ENCODE measurements at places on chromosomes 4 and X. TPM values are rescaled to one million over a fixed set of nuclear protein-coding genes. Genes with fewer than 3 reads are reported as not detected.

GRCh38 chr4:123555807-123556273 lies 159.2 kb downstream of the SPRY1 start:
- H3K4me3 ChIP-seq: no peak overlapping the region
- H3K36me3 ChIP-seq: no peaks in the 10 kb centered on the region
- peaks cover 3% of the 10 kb centered on the region for H3K4me1 ChIP-seq
- no peak for DNase-seq
- peaks cover 12% of the 10 kb centered on the region for H3K27me3 ChIP-seq

- H3K27me3 ChIP-seq: peaks cover 6% of the 10 kb centered on the region
- no peak overlapping the region for H3K27ac ChIP-seq
- no peaks in the 10 kb centered on the region for H3K4me1 ChIP-seq
- no peak for DNase-seq
Observed at GRCh38 chrX:20019672-20020365, 29.0 kb upstream of the BCLAF3 start.

DNA sequence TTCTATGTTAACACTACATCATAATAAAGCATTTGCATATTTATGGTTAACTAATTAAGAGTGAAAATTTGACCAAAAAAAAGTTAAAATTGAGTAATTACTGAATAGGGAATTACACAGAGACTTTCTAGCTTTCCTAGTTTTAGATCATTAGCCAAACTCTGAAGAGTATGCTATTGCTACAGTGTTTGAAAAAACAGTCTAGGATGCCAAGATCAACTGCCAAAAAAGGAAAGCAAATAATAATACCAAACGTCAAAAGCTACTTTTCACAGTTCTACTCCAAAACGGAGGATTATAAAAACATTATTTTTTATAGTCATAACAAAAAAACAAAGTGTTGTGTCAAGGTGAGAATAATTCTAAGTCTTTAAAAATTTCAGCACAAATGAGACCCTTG lies 359.8 kb upstream of the CTSO start:
- H3K4me3 ChIP-seq: no peak overlapping the region
- H3K36me3 ChIP-seq: no peaks in the 10 kb centered on the region
- no peak for DNase-seq

DNA sequence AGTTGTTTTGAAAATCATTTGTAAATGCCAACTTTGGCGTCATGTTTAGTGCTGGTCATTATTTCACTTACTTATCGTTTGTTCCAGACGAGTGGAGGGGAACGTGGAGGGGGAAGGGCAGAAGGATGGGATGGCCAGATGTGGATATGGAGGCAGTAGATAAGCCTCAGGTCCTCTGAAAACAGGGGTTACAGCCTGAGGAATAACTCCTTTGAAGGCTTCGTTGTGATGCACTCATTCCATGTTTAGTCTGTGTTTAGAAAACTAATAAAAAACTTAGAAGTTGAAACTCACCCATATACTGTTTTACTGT lies 1.1 kb downstream of the MOB1B start:
- peak overlapping the region; percentile 98 for H3K4me3 ChIP-seq
- peak overlapping the region; percentile 81 for H3K27ac ChIP-seq
- no peak for DNase-seq
- no peaks in the 10 kb centered on the region for H3K27me3 ChIP-seq

DNA sequence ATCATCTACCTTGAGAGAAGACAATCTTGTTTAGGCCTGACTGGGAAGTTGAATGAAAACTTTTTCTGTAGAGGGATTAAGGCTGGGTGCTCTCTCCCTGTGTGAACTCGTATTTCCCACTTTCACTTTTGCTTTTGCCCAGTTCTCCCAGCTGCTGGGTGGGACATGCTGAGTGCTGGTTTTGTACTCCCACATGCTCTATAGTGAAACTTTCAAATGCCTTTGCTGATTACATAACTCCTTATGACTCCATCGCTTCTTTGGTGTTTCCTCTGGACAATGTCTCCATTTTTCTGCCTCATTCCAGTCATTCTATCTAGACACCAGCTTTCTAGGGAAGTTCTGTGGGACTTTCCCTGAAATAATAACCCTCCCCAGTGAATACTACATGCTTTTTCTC lies 100.5 kb downstream of the CLNK start:
- no peaks in the 10 kb centered on the region for H3K36me3 ChIP-seq
- peaks cover 9% of the 10 kb centered on the region for H3K4me1 ChIP-seq
- peak overlapping the region; percentile 49 for H3K4me3 ChIP-seq
- H3K27me3 ChIP-seq: peaks cover 15% of the 10 kb centered on the region
- no peak for DNase-seq
- H3K27ac ChIP-seq: peak overlapping the region; percentile 32

DNA sequence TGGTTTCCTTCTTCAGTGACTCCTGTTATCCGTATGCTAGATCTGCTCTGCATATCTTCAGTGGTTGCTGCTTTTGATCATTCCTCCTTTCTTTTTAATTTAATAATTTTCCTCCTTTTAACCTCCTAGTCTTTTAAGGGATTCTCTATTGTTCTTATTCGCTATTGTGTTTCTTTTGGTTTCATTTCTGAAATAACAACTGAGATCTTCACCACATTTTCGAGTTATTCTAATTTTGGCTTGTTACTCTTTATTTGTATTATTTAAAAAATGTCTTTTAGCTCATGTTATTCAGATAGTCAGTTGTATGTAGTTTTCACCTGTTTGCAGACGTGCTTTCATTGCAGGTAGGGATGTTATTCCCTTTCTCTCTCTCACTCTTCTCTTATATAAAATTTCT lies 24.9 kb downstream of the IGFBP7 start:
- no peak overlapping the region for H3K4me3 ChIP-seq
- peaks cover 51% of the 10 kb centered on the region for H3K27me3 ChIP-seq
- H3K4me1 ChIP-seq: no peaks in the 10 kb centered on the region
- H3K27ac ChIP-seq: no peak overlapping the region

- H3K27me3 ChIP-seq: no peaks in the 10 kb centered on the region
- no peaks in the 10 kb centered on the region for H3K4me1 ChIP-seq
- DNase-seq: no peak
- H3K4me3 ChIP-seq: no peak overlapping the region
- H3K36me3 ChIP-seq: no peaks in the 10 kb centered on the region
Observed at GRCh38 chr4:162364651-162365050, 200.9 kb upstream of the FSTL5 start.

GRCh38 chr4:1533501-1534064 lies 127.3 kb upstream of the NKX1-1 start:
- H3K4me3 ChIP-seq: no peak overlapping the region
- no peak overlapping the region for H3K27ac ChIP-seq

- DNase-seq: no peak
- H3K36me3 ChIP-seq: no peaks in the 10 kb centered on the region
- no peaks in the 10 kb centered on the region for H3K4me1 ChIP-seq
Observed at GRCh38 chr4:24888475-24889344, 24.1 kb downstream of the CCDC149 start.

ENAM gene
- total RNA-seq: not detected

- H3K4me3 ChIP-seq: peak overlapping the region; percentile 59
- peaks cover 3% of the 10 kb centered on the region for H3K36me3 ChIP-seq
- H3K4me1 ChIP-seq: peaks cover 64% of the 10 kb centered on the region
- no peaks in the 10 kb centered on the region for H3K27me3 ChIP-seq
Observed at GRCh38 chr4:38669208-38669607, 5.2 kb downstream of the KLF3 start.

GRCh38 chrX:20265726-20266681 lies 705 bp downstream of the RPS6KA3 start:
- peak overlapping the region; percentile 96 for H3K4me3 ChIP-seq
- peak overlapping the region; percentile 97 for H3K27ac ChIP-seq
- peak; percentile 9 for DNase-seq

- H3K4me3 ChIP-seq: no peak overlapping the region
- H3K36me3 ChIP-seq: no peaks in the 10 kb centered on the region
- no peak overlapping the region for H3K27ac ChIP-seq
- no peaks in the 10 kb centered on the region for H3K4me1 ChIP-seq
- no peak for DNase-seq
Observed at GRCh38 chr4:79364061-79364460, 38.2 kb upstream of the NAA11 start.

DNA sequence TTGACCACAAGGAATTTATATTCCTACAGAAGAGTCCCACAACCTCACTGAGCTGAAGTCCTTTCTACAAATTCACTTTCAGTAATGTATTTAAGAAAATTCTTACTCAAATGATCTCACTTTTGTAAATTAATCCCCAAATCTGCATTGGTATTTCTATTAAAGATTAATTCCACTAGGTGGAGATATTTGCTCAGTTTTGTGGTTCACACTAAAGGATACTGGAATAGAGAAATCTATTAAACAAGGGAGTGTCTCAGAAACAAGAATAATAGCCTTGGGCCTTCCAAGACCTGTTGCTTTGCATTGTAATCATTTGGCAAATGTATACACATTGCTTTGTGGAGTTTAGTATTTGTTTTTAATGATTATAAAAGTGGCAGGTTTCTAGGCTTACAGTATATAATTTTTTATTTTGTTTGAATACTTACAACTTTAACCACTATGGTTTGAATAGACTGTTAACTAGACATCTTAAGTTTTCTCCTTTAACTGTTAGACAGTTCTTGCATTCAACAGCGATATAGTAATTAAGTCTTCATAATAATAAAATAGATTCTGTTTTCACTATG lies 25.9 kb downstream of the CFAP299 start:
- H3K4me1 ChIP-seq: peaks cover 6% of the 10 kb centered on the region
- H3K27me3 ChIP-seq: peaks cover 53% of the 10 kb centered on the region
- H3K36me3 ChIP-seq: peaks cover 7% of the 10 kb centered on the region
- no peak for DNase-seq

- DNase-seq: no peak
- H3K27me3 ChIP-seq: peaks cover 7% of the 10 kb centered on the region
- peaks cover 8% of the 10 kb centered on the region for H3K4me1 ChIP-seq
Observed at GRCh38 chr4:25937801-25938200, 23.8 kb downstream of the SMIM20 start.

DNA sequence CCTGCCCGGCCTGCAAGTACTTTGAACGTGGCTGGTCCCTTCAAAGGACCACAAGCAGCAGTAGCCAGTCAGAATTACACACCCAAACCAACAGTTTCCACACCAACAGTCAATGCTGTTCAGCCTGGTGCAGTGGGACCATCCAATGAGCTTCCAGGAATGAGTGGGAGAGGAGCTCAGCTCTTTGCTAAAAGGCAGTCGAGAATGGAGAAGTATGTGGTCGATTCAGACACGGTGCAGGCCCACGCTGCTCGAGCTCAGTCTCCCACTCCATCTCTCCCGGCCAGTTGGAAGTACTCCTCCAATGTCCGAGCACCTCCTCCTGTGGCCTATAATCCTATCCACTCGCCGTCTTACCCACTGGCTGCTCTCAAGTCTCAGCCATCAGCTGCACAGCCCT lies 104.4 kb upstream of the MYOZ2 start:
- peaks cover 6% of the 10 kb centered on the region for H3K36me3 ChIP-seq
- H3K4me3 ChIP-seq: no peak overlapping the region
- H3K27ac ChIP-seq: no peak overlapping the region
- peaks cover 24% of the 10 kb centered on the region for H3K27me3 ChIP-seq
- peaks cover 2% of the 10 kb centered on the region for H3K4me1 ChIP-seq
- DNase-seq: no peak

- peaks cover 5% of the 10 kb centered on the region for H3K4me1 ChIP-seq
- H3K4me3 ChIP-seq: no peak overlapping the region
- peaks cover 7% of the 10 kb centered on the region for H3K36me3 ChIP-seq
- peaks cover 74% of the 10 kb centered on the region for H3K27me3 ChIP-seq
Observed at GRCh38 chr4:110634350-110635162, 11.7 kb upstream of the PITX2 start.

GAGE13 gene
- total RNA-seq: not detected

EVC gene
- 3.4 TPM for total RNA-seq

SPARCL1 gene
- total RNA-seq: not detected

DNA sequence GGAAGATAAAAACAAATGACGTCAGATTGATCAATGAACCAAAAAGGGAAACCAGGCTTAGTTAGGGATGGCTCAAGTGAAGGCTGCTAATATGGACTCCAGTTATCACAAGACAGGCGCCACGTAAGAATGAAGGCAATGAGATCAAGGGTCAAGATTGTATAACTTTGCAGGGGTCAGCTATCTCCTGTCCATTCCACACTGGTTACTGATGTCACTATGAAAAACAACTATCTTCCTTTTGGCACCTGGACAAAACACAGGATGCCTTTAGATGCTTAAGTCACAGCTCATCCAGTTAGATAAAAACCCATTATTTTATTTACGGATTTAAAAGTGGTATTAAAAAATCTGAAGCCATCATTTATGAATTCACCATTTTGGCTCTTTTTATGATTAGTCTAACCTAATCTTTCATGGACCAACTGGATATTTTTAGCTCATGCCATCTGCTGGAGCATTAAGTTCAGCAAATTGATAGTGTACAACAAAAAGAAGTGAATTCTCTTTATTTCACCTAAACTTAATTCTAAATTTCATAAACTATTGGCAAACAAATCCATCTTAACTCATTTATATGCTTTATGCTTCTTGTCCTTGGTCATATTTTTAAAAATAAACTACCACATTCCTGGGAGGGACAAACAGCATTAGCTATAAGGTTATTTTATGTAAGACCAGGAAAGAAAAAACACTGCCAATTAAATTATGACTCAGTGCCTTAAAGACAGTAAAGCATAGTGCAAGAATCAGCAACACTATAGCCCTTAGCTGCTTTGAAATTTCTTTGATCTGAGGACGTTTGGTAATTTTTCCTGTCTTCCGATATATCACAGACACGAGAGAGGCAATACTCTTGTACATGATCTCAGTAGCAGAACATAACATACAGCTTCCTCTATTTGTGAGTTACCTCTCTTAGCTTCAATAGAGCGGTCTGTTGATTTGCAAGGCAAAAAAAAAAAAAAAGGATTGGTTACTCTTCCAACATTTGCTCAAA lies 27.0 kb downstream of the DHX15 start:
- H3K27ac ChIP-seq: peak overlapping the region; percentile 72
- peaks cover 3% of the 10 kb centered on the region for H3K36me3 ChIP-seq
- H3K4me1 ChIP-seq: peaks cover 42% of the 10 kb centered on the region
- H3K27me3 ChIP-seq: no peaks in the 10 kb centered on the region
- DNase-seq: no peak

- no peak overlapping the region for H3K4me3 ChIP-seq
- H3K27ac ChIP-seq: no peak overlapping the region
- H3K4me1 ChIP-seq: peaks cover 3% of the 10 kb centered on the region
- no peak for DNase-seq
- no peaks in the 10 kb centered on the region for H3K27me3 ChIP-seq
Observed at GRCh38 chrX:42992199-42992943, 214.4 kb upstream of the PPP1R2C start.

DNA sequence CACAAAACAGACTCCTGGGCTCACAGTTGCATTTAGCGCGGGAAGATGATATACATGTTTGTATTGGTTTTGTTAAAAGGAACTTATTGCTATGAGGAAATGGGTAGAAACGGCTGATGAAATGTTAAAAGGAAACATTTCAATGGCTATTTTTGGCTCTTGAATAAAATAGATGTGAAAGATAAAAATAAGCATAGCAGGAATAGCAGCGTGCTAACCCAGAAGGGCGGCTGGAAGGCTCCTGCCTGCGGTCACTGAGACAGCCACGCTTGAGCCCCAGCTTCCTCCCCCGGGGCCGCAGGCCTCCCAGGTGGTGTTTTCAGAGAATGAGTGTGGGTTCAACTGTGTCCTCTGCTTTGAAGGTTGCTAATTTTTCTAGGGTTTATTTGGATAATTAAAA lies 35.0 kb upstream of the CLCN4 start:
- DNase-seq: no peak
- no peaks in the 10 kb centered on the region for H3K27me3 ChIP-seq
- H3K4me1 ChIP-seq: peaks cover 9% of the 10 kb centered on the region
- no peak overlapping the region for H3K4me3 ChIP-seq
- peaks cover 3% of the 10 kb centered on the region for H3K36me3 ChIP-seq

- H3K27me3 ChIP-seq: peaks cover 11% of the 10 kb centered on the region
- no peak overlapping the region for H3K4me3 ChIP-seq
- no peak for DNase-seq
- peaks cover 15% of the 10 kb centered on the region for H3K4me1 ChIP-seq
Observed at GRCh38 chrX:48831909-48832291, 3.5 kb downstream of the PCSK1N start.
